Activated CD4-positive, CD25-positive, alpha-beta regulatory T cell treated with anti-CD3 and anti-CD28 coated beads, Interleukin-2, amount 50 U/mL, for 72 hours (primary cell): ENCODE measurements at places on chromosomes 3 and 15.

- DNase-seq, result no peak
Measured at GRCh38 chr3:4063916-4064574, 239.1 kb upstream of the SETMAR start.

DNA sequence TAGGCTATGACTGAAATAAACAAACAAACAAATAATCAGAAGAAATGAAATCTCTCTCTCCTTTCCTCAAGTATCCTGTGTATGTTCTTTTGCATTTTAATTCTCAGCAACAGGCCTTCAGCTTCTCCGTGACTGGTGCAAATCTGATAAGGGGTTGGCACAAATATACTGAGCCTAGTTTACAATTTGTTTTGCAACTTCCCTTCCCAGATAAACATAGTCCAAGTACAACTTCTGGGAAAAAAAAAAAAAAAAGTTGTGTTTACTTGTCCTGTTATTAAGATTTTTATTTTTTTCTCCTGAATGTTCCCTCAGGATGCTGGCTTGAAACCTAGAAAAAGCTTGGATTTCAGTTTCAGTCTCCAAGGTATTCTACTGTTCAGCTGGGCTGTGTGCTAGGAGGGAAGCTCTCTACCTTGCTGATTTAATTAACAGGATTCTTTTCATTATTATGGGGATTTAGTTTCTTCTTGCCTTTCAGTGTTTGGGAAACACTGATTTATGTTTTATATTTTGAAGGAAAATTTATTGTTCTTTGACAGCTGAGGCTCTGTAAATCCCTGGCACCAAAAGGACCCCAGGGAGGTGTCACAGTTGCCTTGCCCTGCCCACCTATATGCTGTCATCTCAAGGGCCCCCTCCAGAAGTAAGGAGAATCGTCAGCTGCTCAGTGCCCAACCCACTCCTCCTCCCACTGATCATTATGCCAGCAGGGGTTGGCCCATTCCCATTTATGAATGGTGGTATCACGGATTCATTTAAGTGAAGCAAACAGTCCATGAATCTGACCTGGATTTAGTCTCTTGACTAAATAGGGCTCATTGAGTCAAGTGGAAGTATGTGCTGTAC is 185.2 kb downstream of the MEIS2 start:
- DNase-seq, result no peak

- DNase-seq, result no peak
Measured at GRCh38 chr3:69739204-69740102, at the start of gene MITF. Gene MITF, plus strand, starts transcription at chr3:69739464. Its CDS starts 134 bp downstream, at chr3:69739598.

- no peak for DNase-seq
Measured at GRCh38 chr15:86570738-86571137, 491.1 kb downstream of the AGBL1 start.

DNA sequence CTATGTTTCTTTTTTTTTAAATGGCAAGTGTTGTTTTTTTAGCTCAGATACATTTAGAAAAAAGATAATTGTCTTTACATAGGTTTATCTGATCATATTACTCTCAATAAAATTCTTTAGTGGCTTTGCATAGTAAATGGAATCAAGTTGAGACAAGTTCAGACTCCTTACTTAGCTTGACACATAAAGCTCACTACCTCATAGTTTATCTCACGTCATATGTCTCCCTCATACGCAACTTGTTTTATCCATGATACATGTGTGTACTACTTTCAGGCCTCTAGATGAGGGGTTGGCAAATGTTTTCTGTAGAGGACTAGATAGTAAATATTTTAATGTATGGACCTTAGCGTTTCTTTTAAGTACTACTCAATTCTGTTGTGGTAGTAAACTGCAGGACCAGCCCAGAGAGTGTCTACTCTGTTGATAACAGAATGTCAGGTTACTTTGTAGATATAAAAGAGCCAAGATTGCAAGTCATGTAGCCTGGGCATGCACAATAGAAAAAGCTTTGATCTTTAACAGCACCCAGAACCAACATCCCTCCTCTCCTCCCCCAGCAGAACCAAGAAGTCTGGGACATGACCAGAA is 28.2 kb upstream of the MGA start:
- DNase-seq, result no peak

DNA sequence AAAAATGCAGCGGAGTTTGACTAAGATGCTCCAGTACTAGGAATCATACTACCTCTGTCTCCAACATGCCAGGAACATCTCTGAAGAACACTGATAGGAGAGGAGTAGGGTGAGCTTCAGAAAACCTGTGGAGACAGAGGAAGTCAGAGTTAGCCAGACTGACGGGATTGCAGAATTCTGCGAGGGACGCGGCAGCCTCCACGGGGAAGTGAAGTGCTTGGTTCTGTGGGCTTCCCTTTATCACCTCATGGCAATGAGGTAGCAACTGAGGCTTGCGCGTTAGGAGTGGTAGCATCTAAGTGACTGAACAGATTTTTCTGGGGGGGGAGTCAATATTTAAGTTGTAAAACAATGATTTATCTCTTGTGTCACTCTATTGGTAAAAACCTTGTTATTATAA is 226.3 kb downstream of the MCTP2 start:
- DNase-seq, result no peak

- DNase-seq, result no peak
Measured at GRCh38 chr15:75371486-75371885, 3.1 kb upstream of the MAN2C1 start.
